ENCODE measurements at places on chromosomes 2 and 18. TPM values are rescaled to one million over a fixed set of nuclear protein-coding genes. Genes with fewer than 3 reads are reported as not detected.

ST8SIA3 gene
- total RNA-seq: not detected

ATP6V1B1 gene
- 0.94 TPM for total RNA-seq

MLPH gene
- total RNA-seq: 37.0 TPM

FOXD4L1 gene
- total RNA-seq: 0.12 TPM

CTIF gene
- 36.8 TPM for total RNA-seq

All from smooth muscle cell of the coronary artery (primary cell).